ENCODE measurements at places on chromosomes 3 and 15.

- peak; percentile 77 for DNase-seq
These were observed 54.5 kb downstream of the CPN2 start for GRCh38 chr3:194296454-194297263.

- DNase-seq: no peak
These were observed 36.5 kb downstream of the PSMD6 start for GRCh38 chr3:63986831-63987230.

- peak; percentile 71 for DNase-seq
These were observed 8.0 kb downstream of the KLHL25 start for GRCh38 chr15:85786781-85787114.

DNA sequence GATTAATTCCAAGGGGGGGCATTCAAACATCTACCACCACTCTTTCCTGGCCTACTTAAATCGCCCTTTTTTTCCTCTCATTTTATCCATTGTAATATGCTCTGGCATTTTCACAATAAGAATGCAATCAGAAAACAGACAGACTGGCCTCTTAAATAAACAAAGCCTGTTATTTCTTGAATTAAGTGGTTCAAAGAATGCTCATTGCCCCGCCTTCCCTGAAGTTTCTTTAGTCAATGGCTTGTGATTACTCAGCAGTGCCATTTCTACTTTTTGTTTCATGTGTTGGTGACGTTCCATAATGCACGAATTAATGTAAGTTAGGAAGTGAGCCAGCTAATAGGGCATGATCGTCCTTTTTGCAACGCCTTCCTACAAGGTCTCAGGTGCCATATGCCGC, 68.0 kb downstream of the FBN1 start:
- no peak for DNase-seq

DNA sequence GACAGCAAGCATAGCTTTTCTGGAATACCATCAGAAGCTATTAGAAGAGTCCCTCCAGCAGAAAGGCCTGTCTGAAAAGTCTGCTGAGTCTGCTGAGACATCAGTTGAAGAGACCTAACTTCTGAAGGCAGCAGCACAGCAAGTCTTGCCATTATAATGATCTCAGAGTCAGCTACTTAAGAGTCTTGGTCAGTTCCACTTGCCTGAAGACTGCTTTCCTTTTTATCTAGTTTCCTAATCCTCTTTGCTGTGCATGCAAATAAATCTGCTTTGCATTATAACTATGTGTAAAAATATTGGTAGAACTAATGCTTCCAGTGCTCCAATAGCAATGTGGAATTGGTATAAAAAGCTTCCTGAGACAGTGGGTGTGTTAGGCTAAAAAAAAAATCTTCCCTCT, 34.9 kb upstream of the CPOX start:
- DNase-seq: no peak

DNA sequence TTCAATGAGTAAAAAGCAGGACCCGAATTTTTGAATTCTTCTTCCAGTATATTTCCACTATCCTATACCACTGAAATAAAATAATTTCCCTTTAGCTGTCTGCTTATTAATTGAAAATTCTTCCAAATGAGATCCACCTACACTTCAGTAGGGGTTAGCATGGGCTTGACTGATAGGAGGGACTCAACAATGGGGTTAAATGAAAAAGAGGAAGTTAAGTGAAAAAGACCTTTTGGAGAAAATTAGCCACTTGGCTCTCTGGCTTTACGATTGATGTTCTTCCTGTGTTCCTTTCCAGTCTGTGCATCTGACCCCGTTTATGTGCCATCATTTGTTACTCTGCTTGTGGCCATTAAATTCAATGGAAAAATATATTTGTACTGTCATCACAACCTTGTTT, 54.0 kb upstream of the GCNT3 start:
- no peak for DNase-seq

DNA sequence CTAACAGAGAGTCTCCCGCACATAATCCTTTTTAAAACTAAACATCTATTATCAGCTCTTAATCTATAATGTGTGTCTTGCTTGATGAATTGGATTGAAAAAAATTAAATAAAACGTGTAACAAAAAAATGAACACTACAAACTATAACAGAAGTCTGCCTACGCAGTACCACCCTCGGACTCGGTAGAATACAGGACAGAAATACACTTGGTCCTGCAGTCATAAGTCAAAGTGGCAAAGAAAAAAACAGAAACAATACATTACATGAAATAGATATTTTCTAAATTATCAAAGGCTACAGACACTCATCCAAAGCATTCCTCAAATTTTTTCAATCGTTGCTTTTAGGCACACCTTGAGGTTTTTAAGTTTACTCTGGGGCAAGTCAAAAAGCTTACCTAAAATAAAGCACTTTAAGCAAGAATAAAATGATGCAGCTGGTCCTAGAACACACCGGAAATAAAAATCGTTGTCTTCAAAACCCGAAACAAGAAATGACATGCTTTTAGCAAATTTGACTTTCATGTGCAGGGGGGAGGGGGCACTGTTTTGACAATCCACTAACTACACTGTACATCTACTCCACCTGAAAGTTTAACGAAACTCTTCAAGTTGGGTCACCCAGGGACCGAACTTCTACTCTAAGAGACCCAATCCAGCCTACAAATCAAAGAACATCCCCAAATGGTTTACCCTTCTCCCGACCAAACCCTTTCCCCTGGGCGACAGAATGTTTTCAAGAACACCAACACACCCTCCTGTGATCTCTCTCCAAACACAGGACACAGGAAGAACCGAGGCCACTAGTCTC, 1.3 kb downstream of the ADAM10 start:
- no peak for DNase-seq

DNA sequence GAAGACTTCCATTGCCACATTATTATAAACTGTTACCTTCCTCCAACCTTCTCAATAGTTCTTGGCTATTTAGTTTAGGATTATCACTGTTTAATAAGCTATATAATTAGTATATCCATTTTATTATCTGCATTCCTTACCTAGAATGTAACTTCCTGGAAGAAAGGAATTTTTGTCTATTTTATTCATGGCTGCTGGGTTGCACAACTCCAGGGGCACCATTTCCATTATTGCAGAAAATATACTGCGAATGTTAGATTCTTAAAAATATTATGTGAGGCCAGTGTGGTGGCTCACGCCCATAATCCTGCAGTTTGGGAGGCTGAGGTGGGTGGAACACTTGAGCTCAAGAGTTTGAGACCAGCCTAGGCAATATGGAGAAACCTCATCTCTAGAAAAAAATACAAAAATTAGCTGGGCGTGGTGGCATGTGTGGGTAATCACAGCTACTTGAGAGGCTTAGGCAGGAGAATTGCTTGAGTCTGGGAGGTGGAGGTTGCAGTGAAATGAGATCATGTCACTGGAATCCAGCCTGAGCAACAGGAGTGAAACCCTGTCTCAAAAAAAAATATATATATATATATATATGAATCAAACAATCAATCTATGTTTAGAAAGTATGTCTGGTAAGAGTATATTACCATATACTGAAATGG, 19.9 kb downstream of the CLDN1 start:
- no peak for DNase-seq

GRCh38 chr3:34859746-34860145, 779.6 kb upstream of the ARPP21 start:
- no peak for DNase-seq

GRCh38 chr3:27079427-27080257, 289.5 kb downstream of the NEK10 start:
- no peak for DNase-seq

DNA sequence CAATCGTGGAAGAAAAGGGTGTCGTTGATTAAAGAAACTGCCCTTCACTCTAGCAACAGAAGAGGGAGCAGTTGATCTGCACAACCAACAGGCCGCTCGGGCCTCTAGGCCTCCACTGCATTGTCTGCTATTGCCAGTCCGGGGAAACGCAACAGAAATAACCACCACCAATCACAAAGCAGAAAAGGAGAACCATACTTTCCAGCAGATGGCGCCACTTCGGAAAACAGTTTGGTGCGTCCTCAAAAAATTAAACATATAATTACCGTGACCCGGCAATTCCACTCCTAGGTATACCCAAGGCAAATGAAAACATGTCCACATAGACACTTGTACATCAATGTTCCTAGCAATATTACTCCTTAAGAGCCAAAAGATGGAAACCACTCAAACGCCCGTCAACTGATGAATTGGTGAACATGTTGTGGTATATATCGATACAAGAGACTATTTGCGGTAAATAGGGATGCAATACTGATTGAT, 154.1 kb downstream of the TJP1 start:
- DNase-seq: peak; percentile 94

DNA sequence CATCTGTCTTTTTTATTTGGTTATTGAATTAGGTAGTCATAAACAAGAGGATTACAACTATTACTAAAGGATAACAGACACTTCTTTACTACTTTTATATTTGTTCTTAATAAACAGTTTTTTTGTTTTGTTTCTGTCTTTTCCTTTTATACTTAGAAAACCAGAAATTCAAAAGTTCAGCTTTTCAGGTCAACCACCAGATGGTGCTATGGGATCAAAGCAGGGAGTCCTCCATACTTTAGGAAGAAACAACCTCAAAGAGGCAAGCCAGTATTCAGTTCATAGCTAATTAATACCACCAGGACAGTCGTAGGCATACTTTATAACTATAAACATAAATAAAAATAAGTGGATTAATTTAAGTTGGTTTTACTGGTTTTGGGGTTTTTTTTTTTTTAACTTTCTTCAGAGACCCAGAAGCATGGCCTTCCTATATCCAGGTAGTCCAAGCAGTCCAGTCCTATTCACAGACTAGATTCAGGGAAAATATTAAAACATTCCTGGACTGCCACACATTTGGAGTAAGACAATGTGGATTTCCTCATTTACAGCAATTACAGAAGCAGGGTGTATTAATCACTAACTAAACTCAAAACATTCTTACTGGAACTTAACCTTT, 16.0 kb upstream of the EID1 start:
- DNase-seq: peak; percentile 74

DNA sequence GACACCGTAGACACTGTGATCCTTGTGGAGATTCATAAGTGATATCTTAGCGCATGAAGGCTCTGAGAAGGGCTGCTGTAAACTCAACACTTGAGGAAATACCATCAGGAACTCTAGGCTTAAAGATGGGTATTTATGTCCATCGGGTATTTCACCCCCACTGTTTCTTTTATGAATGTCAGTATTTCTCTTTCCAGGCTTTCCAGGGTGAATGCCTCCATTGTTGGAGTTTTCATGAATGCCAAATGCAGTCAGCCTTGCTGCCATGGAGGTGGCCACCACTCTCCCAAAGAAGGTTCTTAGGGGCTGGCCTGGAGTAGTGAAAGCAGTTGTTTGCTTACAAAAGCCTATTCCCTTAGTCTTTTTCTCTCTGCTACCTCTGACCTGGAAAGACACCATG, 259.2 kb downstream of the SLCO3A1 start:
- DNase-seq: no peak

- peak; percentile 4 for DNase-seq
These were observed 54.7 kb downstream of the QTRT2 start for GRCh38 chr3:114111060-114111770.

GRCh38 chr3:9878700-9879099, 1.4 kb downstream of the CIDEC start:
- peak; percentile 48 for DNase-seq

DNA sequence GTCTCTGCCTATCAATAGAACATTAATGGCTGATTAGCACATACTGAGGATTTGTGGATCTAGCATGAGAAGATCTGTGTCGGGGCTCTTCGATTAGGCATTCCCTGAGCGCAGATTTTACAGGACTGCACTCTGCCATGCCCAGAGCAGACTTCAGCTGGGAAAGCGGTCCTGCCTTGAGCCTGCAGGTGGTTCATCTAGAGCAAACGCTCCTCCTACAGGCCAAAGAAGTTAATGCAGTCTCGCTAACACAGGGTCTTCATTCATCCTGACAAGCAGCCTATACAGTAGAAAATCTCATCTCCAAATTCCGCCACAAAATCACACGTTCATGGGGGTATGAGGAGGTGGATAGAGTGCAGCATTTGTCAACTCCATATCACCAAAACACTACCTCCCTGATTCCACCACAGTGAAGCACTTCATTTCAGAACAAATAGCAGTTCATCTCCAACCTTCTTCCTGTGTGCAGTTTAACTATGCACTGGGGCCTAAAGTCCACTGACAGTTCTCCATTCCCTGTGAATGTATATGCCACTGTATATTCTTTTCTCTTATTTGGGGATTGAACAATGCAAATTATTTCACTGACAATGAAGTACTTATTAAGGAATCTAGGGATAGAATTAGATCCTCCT, 405.8 kb downstream of the IGSF11 start:
- peak; percentile 79 for DNase-seq

GRCh38 chr3:152100491-152101132, 168.1 kb upstream of the MBNL1 start:
- no peak for DNase-seq

- no peak for DNase-seq
These were observed 69.5 kb upstream of the ETV5 start for GRCh38 chr3:186178412-186178811.

DNA sequence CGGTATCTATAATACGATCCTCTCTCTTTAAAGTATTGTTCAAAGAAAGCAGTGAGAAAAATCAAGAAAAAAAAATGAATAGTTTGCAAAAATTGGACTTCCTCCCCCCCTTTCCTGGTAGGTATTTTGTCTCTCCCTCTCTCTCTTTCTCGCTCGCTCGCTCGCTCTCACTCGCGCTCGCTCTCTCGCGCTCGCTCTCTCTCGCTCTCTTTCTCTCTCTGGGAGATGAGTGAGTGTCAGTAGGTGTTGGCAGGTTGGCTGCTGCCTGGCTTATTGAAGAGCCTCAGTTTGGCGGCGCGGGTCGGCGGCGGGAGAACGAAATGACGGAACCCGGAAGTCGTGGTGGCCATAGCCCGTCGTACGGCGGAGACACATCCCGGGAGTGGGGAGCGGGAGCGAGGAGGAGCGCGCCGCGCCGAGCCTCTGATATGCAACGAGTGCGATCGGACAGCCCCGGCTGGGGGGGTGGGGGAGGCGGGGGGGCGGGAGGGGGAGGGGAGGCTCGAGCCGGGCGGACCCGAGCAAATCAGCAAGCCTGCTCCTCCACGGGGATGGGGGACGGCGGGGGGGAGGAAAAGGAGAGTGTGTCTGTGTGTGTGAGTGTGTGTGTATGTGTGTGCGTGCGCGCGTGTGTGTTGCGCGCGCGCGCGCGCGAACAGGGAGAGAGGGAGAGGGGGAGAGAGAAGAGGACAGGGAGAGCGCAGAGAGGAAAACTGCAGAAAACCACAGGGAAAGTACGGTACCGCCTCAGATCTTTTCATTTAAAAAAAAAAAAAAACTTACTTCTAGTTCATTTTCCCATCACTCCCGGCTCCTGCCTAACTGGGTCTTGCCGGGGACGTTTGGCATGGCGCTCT, at the start of gene MEIS2:
Gene MEIS2, minus strand, starts transcription at position 441 of the 857 bp plus-strand sequence. CDS start 1,083 bp downstream, outside the sequence.
- DNase-seq: peak; percentile 97

DNA sequence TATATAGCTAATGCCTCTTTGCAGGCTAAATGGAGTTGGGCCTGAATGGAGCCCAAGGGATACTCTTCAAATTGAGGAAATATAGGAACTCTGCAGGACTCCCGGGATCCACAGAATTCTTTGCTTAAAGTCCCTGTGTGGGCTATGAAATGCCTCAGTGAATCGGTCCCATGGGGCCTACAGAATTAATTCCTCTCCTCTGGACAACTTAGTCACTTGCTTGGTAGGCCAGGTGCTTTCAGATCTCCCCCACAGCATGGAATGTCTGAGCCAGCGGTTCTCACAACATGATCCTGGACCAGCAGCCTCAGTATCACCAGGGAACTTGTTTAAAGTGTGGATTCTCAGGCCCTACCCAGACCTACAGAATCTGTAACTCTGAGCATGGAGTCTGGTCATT, 15.1 kb upstream of the PRICKLE2 start:
- no peak for DNase-seq
